T-helper 2 cell (primary cell): ENCODE measurements at places on chromosomes 3 and 15.

GRCh38 chr3:127775398-127776109 is 46.8 kb downstream of the MGLL start:
- DNase-seq: no peak

DNA sequence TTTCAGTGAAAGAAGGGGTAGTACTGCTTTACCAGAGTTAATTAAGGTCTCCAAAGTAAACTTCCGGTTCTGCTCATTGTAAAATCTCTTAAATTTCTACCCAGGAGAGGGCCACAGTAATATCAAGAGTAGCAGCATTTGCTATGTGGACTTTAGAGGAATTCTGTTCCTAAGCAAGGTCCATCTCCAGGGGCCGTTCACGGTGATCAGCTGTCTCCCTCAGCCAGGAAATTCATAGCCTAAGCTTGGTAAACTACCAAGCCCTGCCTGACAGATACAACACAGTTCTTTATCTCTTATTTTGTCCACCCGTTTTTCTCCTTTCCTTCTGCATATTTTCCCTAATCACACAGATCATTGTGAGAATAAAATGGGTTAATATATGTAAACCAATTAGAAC is 2.3 kb downstream of the DUT start:
- DNase-seq: no peak

GRCh38 chr3:189636048-189636447 is 4.9 kb downstream of the TP63 start:
- DNase-seq: no peak

DNA sequence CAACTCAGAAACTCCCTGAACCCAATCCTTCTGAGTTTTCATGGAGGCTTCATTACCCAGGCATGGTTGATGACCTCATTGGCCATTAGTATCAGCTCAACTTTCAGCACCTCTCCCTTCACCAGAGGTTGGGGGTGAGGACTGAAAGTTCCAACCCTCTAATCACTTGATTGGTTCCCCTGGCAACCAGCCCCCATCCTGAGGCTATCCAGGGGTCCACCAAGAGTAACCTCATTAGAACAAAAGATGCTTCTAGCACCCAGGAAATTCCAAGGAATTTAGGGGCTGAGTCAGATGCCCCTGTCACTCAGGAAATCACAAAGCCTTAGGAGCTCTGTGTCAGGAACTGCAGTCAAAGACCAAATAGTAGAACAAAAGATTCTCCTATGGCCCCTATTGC is 43.8 kb downstream of the ADAMTSL3 start:
- no peak for DNase-seq

- no peak for DNase-seq
Observed at GRCh38 chr15:69072906-69073305, 58.4 kb downstream of the NOX5 start.

DNA sequence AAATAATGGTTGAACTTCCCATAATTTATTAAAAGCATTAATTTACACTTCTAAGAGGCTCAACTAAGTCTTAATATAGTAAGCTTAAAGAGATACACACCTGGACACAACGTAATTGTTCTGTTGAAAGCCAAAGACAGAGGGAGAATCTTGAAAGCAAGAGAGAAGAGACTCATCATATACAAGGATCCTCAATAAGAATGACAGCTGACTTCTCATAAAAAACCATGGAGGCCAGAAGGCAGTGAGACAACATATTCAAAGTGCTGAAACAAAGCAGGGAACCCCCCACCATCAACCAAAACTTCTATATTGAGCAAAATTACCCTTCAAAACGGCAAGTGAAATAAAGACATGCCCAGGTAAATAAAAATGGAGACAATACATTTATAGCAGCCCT is 16.6 kb upstream of the GABRG3 start:
- DNase-seq: no peak
